Stimulated activated CD4-positive, alpha-beta T cell treated with anti-CD3 and anti-CD28 coated beads, TNF-alpha, amount 100 ng/mL, for 48 hours (primary cell): ENCODE measurements at places on chromosomes 5 and 9.

GRCh38 chr5:123097871-123098735, 9.1 kb downstream of the PRDM6 start:
- DNase-seq: no peak

DNA sequence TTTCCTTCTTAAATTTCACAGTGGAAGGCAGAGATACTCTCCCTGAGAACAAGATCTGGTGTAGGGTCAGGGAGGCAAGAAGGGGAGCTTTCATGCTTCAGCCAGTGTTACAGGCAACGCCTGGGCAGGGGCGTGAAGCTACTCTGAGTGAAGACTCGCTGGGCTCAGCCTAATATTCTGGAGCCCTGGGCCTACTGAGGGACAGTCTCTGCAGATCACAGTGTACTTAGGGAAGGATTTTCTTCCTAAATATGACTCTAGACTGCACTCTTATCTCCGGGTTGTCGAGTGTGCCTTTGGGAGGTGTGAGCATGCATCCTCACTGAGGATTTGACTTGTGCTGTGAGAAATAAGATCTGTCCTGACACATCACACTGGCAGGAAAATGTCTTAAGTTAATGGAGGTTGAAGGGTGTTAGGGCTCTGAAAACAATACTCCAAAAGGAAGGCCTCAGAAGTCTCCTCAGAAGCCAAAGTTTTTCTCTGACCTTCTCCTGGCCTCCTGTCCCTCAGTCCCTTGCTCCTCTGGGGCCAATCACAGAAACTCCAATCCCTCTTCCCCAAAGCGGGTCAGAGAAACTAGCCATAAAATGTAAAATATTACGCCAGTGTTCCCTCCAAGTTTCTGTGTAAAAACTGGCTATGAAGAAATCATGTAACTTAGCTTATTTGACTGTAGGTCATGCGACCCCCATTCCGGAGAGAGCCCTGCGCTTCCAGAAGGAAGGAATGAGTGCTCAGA, 156.8 kb upstream of the TBC1D2 start:
- no peak for DNase-seq

GRCh38 chr5:6721442-6721841, 8.2 kb downstream of the TENT4A start:
- no peak for DNase-seq

GRCh38 chr9:1050125-1050895, at the start of gene DMRT2:
TSS of gene DMRT2 (plus strand) at chr9:1050357. CDS start at chr9:1051614, 1,257 bp downstream.
- DNase-seq: no peak

- no peak for DNase-seq
These were observed 87.6 kb upstream of the IL33 start for GRCh38 chr9:6128030-6128429.

DNA sequence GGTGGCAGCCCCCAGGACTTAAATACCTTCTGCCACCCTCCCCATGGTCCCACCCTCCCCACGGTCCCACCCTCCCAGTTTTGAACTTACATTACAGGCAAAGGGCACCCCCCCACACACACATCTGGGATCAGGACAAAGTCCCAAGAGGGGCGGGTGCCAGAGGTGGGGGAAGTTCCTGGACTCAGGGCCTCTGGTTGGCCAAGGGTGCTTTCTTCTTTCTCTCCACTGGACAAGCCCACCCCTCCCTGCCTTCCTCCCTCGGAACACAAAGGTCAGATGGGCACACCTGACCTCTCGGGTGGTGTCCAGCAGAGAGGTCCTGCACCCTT, 19.1 kb upstream of the RALGDS start:
- no peak for DNase-seq

GRCh38 chr9:16106021-16106571, 553.3 kb downstream of the CCDC171 start:
- no peak for DNase-seq

GRCh38 chr5:64229163-64229774, 63.6 kb downstream of the RNF180 start:
- DNase-seq: no peak

DNA sequence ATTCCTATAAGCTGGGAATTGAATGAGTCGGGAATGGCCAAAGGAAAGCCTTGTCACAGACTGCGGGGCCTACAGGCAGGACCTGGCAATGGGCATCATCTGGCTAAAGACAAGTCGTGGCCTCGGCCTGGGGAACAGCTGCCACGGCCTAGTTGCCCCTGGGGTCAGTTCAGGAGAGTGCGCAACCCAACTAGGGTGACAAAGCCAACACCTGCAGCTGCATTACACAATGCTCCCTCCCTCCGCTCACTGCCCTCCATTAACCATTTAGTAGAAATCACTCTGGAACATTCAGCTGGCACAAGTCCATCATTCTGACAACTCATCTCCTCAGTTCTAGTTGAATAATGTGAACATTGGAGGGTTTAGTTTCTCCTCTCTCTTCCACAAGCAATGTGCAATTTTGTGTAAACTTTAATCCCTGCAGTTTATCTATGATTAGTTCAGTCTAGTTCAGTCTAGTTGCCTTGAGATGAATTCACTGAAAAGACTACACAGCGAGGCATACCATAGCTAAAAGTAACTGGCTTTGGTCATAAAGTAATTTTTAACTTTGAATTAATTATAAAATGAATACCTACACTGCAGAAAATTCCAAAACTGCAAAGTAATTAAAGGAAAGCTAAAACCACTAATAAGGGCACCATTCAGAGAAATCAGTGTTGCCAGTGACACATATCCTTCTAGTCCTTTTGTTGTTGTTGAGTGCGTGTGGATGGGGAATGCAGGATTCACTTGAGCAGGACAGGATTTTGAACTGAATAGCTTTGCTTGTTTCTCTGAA, 5.1 kb downstream of the GLDC start:
- no peak for DNase-seq

DNA sequence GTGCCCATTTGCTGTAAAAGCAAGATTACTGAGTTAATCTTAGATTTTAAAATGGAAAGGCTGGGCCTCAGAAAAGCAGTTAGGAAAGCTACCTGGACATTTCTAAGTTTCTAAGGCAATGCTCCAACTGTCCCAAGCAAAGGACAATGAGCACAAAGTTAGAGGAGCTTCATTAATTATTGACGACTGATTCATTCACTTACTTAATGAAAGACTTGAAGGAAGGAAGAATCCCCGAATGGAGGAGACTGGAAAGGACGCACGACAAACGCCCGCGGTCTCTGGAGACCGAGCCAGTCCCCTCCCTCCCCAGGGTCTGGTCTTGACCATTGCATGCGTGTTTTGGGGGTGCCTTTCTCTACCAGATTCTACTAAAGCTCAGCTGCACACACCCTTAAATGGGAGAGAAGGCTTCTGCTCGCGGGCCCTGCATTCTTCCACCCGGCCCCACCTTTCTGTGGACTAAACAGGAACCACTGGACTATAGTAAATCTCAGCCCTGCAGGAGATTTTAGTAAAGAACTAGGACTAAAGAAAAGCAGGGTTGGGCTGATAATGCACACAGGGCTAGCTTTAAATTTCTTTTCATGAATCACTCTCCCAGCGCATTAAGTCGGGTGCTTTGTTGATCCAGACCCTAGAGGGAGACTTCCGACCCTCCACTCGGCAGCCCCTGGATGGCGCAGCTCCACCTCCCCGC, 44.8 kb downstream of the CTSL start:
- DNase-seq: no peak

DNA sequence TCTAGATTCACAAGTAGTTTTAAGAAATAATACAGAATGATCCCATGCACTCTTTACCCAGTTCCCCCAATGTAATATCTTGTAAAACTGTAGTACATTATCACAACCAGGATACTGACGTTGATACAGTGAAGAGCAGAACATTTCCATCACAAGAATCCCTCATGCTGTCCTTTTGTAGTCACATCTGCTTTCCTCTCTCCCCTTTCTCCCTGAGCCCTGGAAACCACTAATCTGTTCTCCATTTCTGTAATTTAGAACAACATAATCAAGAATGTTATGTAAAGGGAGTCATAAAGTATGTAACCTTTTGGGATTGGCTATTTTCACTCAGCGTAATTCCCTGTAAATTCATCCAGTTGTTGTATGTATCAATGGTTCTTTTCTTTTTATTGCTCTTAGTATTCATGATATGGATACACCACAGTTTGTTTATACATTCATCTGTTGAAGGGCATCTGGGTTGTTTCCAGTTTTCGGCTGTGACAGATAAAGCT, 61.1 kb downstream of the ERCC6L2 start:
- no peak for DNase-seq
